Upper lobe of right lung (tissue), 1 donor: ENCODE measurements at places on chromosomes 7 and 10. TPM values are rescaled to one million over a fixed set of nuclear protein-coding genes. Genes with fewer than 3 reads are reported as not detected.

The CCM2 gene
- 40.2 TPM for total RNA-seq

The AGAP3 gene
- 152 TPM for total RNA-seq

The FOXI2 gene
- not detected for total RNA-seq

The TBC1D12 gene
- 11.1 TPM for total RNA-seq

The ARHGAP22 gene
- total RNA-seq = 6.8 TPM

DNA sequence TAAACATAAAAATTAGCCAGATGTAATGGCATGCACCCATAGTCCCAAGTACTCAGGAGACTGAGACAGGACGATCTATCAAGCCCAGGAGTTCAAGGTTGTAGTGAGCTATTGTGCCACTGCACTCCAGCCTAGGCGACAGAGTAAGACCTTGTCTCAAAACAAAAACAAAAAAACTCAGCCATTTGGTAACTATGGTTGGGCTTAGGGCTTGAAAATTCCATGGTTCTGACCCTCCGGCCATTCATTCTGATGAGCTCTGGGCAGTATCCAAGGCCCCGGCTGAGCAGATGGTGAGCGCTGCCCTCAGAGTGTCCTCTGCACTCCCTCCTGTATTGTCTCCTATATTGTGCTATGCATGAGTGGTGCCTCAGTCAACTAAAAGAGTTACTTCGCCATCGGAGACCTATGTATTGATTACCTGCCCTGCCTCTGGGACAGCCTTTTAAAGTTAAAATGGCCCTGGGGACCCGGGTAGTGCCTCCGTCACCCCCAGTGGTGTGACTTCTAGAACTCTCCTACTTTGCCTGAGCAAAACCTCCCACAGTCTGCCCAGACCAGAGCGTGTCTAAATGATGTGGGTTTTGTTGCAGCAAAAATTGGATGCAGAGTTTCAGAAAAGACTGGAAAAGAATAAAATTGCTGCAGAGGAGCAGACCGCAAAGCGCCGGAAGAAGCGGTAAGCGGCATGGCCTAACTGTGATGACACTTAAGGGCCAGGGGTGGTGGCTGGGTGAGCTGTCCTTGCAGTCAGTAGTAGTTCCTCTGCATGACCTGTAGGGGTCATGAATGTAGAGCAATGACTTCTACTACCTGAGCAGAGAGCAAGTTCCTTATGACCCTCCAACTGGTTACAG is 8.1 kb downstream of the PRKRIP1 start:
- no peaks in the 10 kb centered on the region for H3K27me3 ChIP-seq
- peaks cover 76% of the 10 kb centered on the region for H3K36me3 ChIP-seq
- no peak overlapping the region for H3K27ac ChIP-seq
- H3K4me3 ChIP-seq = no peak overlapping the region

DNA sequence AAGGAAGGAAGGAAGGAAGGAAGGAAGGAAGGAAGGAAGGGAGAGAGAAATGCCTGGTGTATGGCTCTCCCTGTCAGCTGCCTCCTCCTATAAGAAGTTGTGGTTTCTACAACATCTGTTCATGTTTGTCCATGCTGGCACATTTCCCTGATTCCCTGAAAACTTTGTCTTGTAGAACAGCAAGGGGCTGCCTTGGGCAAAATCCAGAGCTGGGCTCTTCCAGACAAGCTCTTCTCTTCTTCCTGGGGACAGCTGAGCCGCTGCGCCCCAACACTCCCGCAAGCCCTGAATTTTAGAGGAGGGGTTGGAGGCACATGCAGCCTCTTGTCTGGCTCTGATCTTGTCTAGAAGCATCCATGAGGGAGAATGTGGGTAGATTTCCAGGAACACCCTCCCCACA is 282.0 kb upstream of the ADARB2 start:
- no peaks in the 10 kb centered on the region for H3K27me3 ChIP-seq
- no peaks in the 10 kb centered on the region for H3K36me3 ChIP-seq
- no peak for DNase-seq
- H3K4me1 ChIP-seq = no peaks in the 10 kb centered on the region
- no peak overlapping the region for H3K27ac ChIP-seq

- no peaks in the 10 kb centered on the region for H3K4me1 ChIP-seq
- H3K4me3 ChIP-seq = no peak overlapping the region
- no peaks in the 10 kb centered on the region for H3K36me3 ChIP-seq
- H3K27me3 ChIP-seq = no peaks in the 10 kb centered on the region
These were observed 159.9 kb upstream of the EEPD1 start for GRCh38 chr7:35993113-35993512.

DNA sequence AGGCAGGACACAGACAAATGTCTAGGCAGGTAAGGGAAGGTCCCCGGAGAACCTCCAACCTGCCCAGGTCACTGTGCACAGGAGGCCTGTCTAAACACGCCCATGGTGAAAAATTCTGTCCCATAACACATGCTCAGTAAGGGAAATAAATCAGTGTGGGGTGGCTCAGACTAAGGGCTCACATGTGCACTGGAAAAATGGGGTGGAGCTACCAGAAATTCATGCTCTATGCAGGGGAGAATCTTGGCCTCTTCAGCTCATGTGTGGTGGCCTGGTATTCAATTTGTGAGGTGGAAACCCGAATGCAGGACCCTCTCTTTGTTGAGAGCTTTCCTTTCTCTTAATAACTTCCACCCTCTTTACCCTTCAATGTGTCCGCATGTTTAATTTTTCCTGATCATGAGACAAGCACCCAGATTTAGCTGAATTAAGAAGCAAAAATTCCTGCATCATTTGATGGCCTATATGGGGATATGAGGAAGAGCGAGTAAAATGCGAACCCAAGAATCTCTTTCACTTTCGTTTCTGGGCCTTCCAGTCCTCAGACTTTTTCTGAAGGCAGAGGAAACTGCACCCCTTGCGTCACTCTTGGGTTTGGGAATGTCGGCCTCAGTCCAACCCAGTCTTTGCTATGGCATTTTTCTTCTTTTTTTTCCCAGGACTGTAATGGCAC is 163.2 kb downstream of the DGKB start:
- no peak overlapping the region for H3K27ac ChIP-seq
- H3K27me3 ChIP-seq = no peaks in the 10 kb centered on the region
- DNase-seq = no peak
- H3K36me3 ChIP-seq = no peaks in the 10 kb centered on the region
- no peaks in the 10 kb centered on the region for H3K4me1 ChIP-seq

GRCh38 chr10:100448951-100449350 is 13.9 kb upstream of the WNT8B start:
- H3K27me3 ChIP-seq = peaks cover 15% of the 10 kb centered on the region
- H3K4me3 ChIP-seq = no peak overlapping the region
- no peak for DNase-seq
- no peaks in the 10 kb centered on the region for H3K36me3 ChIP-seq

GRCh38 chr10:68192113-68192512 is 39.8 kb downstream of the ATOH7 start:
- no peak overlapping the region for H3K27ac ChIP-seq
- H3K27me3 ChIP-seq = peaks cover 5% of the 10 kb centered on the region
- DNase-seq = no peak
- H3K36me3 ChIP-seq = no peaks in the 10 kb centered on the region

GRCh38 chr10:67839951-67840350 is 2.0 kb upstream of the DNAJC12 start:
- no peak overlapping the region for H3K27ac ChIP-seq
- no peak overlapping the region for H3K4me3 ChIP-seq
- H3K4me1 ChIP-seq = no peaks in the 10 kb centered on the region
- H3K27me3 ChIP-seq = no peaks in the 10 kb centered on the region
- no peak for DNase-seq
- no peaks in the 10 kb centered on the region for H3K36me3 ChIP-seq

DNA sequence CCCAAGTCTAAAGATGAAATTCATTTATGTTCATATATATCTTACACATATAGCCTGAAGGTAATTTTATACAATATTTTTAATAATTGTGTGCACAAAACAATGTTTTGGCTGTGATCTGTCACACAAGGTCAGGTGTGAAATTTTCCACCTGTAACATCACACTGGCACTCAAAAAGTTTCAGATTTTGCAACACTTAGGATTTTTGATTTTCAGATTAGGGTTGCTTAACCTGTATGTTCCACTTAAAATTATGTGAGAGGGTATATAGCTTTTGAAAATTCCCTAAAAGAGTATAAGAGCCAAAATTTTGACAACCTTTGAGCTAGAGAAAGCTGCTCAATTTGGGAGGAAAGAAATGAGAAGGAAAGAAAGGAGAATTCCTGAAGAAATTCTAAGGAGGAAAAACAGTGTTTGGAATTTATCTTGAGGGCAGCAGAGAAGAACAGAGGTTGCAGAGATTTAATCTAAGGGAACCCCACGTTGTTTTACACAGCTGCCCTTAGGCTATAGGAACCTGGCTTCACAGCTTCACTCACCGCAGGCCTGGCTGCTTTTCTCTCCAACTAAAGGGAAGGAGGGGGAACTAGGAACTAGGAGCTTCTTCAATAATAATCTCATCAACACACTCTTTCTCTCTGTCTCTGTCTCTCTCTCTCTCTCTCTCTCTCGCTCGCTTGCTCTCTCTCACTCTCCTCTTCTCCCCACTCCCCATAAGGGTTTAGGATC is 8.5 kb downstream of the VOPP1 start:
- H3K4me1 ChIP-seq = peaks cover 6% of the 10 kb centered on the region
- no peak for DNase-seq
- no peaks in the 10 kb centered on the region for H3K27me3 ChIP-seq

DNA sequence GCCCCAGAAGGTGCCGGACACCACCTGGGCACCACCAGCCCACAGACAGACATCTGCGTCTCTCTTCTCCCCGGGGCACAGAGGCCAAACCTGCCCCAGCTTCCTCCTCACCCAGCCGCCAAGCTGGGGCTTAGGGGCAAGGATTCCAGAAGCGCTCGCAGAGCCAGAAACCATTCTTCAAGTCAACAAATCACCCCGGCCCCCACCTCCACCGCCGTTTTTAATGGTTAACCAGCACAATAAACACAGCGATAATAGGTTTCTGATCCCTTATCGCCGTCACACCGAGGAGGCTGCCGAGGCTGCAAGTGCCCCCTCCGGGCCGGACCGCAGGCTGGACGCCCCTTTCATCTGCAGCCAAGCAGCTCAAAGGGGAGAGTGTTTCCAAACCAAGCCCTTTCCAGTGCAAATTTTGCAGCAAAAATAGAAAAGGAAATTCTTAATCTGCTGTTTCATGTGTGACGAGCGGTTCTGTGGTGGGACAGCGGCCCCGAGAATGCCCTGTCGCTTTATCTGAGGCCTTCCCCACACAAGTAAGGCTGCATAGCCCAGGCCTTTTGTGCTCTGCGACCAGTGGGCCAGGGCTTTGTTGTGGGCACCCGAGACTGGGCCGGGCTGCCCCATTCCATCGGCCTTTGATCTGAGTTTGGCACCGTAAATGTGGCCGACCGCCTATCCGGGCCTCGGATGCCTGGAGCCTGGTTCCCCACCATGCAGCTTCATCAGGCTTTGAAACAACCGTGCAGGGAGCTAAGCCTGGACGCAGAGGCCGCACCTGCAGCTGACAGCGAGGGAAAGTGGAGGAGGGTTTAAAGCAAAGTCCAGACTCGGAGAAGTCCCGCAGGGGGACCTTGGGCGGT is 83.2 kb downstream of the FOXL3 start:
- peak; percentile 63 for DNase-seq
- H3K27ac ChIP-seq = no peak overlapping the region
- H3K4me1 ChIP-seq = no peaks in the 10 kb centered on the region
- H3K27me3 ChIP-seq = no peaks in the 10 kb centered on the region
- H3K4me3 ChIP-seq = no peak overlapping the region

DNA sequence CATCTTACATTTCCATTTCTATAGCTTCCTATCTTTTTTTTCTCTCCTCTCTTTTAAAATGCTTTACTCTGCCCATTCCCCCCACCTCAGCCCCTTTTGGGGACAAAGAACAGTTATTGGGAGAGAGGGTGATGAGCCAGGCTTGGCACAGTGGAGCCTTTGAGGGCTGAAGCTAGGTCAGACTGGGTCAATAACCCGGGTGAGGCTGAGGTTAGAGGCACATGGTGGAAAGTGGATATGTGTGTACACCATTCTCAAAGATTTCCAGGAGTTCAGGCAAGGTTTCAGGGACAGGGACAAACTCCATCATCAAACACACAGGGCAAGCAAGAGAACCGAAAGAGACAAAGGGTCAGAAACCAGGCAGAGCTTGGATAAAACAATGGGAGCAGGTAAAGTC is 11.5 kb downstream of the ABCB4 start:
- H3K36me3 ChIP-seq = no peaks in the 10 kb centered on the region
- no peak overlapping the region for H3K4me3 ChIP-seq
- H3K27me3 ChIP-seq = no peaks in the 10 kb centered on the region
- H3K4me1 ChIP-seq = no peaks in the 10 kb centered on the region
- no peak for DNase-seq
